HFFc6 (cell line): ENCODE measurements at places on chromosomes 3 and 15. TPM values are rescaled to one million over a fixed set of nuclear protein-coding genes. Genes with fewer than 3 reads are reported as not detected.

The PLSCR4 gene
- total RNA-seq: 9.0 to 10.7 TPM (median 9.5 TPM) in 3 replicates

The FETUB gene
- total RNA-seq: not detected in 2 replicates

The TTLL3 gene
- total RNA-seq: 13.1 to 17.3 TPM (median 16.5 TPM) in 3 replicates

The ISLR gene
- total RNA-seq: 2.0 to 4.7 TPM (median 4.2 TPM) in 3 replicates

DNA sequence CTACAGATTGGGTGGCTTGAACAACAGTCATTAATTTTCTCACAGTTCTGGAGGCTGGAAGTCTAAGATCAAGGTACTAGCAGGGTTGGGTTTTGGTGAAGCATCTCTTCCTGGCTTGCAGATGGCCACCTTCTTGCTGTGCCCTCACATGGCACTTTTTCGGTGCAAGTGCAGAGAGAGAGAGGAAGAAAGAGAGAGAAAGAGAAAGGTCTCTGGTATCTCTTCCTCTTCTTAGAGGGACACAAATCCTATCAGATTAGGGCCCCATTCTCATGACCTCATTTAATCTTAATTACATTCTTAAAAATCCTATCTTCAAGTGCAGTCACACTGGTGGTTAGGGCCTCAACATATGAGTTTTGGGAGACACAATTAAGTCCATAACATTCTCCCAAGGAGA lies 167.1 kb downstream of the NFKBIZ start:
- DNase-seq: no peak
- no peaks in the 10 kb centered on the region for H3K4me1 ChIP-seq
- H3K27ac ChIP-seq: no peak overlapping the region
- no peaks in the 10 kb centered on the region for H3K27me3 ChIP-seq
- H3K4me3 ChIP-seq: no peak overlapping the region

DNA sequence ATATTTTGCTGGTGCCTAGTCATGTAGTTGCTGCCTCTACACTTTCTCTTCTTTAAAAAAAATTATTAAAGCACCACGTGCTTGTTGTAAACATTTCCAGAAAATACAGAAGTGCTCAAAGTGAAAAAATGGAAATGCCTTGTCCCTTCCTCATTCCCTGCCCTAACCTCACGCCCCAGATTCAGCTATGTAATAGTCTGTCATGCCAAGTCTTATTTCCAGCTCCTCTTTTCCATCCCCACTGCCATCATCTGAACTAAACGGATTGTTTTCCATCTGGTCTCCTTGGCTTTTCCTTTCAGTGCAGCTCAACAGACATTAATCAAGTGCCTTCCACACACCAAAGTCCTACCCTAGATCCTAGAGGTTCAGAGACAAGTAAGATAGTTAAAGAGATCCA lies 15.5 kb downstream of the ZNF774 start:
- peak; percentile 51 for DNase-seq
- peak overlapping the region; percentile 20 for H3K4me3 ChIP-seq
- peaks cover 37% of the 10 kb centered on the region for H3K4me1 ChIP-seq
- H3K27ac ChIP-seq: peak overlapping the region; percentile 77
- no peaks in the 10 kb centered on the region; the same call in none of the 2 replicates for H3K27me3 ChIP-seq

DNA sequence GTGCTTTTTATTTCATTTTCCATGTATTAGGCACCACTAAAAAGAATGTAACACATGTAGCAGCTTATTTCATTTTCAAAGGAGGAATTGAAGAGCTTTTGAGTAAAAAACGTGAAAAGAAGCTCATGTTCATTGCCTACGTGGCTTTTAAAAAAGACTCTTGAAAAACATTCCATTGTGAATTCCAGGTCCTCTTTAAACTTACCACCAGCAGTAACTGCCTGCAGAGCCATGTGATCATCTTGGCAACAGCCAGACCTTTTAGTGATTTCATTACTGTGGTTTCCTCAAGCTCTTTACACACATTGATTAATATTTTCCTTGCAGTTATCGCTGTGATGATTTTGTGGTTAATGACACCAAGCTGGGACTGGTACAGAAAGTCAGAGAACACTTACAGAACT lies 43.8 kb upstream of the FBXL22 start:
- peaks cover 37% of the 10 kb centered on the region for H3K4me1 ChIP-seq
- no peaks in the 10 kb centered on the region; the same call in 1 of the 2 replicates for H3K27me3 ChIP-seq
- peak overlapping the region; percentile 83 for H3K4me3 ChIP-seq
- H3K27ac ChIP-seq: peak overlapping the region; percentile 93
- H3K36me3 ChIP-seq: peaks cover 22% of the 10 kb centered on the region

DNA sequence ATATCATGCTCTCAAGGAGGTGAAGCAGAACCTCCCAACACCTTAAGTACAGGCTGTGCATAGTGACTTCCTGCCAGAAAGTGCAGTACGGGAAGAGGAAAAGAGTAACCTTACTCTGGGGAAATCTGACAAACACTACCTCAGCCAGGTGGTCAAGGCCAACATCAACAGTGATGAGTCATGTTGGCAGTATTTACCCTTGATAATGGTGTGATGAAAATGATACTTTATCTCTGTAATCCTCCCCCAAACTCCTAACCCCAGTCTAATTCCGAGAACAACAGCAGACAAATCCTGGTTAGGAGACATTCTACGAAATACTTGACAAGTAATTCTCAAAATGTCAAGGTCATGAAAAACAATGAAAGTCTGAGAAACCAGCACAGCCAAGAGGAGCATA lies 26.5 kb downstream of the ANKDD1A start:
- no peak for DNase-seq
- H3K4me3 ChIP-seq: no peak overlapping the region
- no peaks in the 10 kb centered on the region for H3K36me3 ChIP-seq
- no peaks in the 10 kb centered on the region for H3K27me3 ChIP-seq
- no peak overlapping the region for H3K27ac ChIP-seq
